ENCODE measurements at places on chromosomes 4 and X.

DNA sequence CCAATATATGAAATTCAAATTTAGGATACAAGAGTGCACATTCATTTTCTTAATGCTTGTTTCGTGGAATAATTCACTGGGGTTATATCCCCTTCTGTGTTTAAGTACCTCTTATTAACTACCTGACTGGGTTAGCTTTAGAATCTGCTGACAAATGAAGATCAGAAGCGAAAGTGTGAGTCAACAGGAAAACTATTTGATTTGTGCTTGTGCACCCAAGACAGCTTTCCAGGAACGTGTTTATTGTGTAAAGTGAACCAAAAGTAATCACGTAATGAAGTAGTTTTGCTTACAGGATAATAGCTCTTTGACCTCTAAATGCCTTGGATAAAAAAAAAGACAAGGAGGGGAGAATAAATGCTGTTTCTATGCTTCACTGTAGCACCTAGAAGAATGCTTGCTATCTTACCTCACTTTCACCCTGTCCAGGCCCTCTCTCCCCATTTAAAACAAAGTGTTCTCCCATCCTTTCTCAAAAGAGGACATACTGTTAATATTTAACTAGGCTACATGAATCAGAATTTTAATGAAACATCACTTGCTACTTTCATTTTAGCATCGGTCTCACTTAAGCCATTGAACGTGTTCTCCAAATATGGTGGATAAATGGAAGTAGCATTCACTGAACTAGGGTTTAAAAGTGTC, 141.9 kb downstream of the THOC2 start:
- DNase-seq = no peak

- DNase-seq = no peak
These were observed 113.8 kb upstream of the WDR17 start for GRCh38 chr4:175951794-175952193.

DNA sequence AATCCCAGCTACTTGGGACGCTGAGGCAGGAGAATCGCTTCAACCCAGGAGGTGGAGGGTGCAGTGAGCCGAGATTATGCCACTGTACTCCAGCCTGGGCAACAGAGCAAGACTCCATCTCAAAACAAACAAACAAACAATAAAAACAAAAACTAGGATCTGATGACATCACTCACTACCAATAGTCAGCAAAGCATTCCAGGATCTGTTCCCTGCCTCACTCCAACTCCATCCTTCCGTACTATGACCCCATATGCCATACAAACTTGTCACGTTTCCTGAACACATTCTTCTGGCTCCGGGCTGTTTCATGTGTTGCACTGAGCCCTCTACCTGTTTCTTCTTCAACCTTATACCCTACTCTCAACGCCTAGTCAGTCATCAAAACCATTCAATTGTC, 47.3 kb downstream of the RBM47 start:
- DNase-seq = no peak

DNA sequence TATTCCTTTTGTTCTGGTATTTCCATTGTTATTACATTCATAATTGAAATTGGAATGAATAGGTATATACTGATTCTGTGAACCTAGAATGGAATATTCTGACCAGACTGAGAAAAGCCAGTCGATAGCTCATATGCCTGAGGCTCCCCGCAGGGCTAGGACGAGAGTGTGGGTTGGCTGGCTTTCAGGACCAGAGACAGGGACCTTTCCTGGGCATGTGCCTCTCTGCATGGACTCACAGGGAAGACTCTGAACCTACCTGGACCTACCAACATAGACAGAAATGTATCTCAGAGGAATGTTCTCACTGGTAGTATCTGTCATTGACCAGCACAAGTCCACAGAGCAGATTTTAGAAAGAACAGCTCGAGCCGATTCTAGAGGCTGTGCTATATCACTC, 214.6 kb downstream of the FRMPD4 start:
- no peak for DNase-seq

- DNase-seq = no peak
These were observed 122.2 kb downstream of the CBR4 start for GRCh38 chr4:168887809-168888208.

DNA sequence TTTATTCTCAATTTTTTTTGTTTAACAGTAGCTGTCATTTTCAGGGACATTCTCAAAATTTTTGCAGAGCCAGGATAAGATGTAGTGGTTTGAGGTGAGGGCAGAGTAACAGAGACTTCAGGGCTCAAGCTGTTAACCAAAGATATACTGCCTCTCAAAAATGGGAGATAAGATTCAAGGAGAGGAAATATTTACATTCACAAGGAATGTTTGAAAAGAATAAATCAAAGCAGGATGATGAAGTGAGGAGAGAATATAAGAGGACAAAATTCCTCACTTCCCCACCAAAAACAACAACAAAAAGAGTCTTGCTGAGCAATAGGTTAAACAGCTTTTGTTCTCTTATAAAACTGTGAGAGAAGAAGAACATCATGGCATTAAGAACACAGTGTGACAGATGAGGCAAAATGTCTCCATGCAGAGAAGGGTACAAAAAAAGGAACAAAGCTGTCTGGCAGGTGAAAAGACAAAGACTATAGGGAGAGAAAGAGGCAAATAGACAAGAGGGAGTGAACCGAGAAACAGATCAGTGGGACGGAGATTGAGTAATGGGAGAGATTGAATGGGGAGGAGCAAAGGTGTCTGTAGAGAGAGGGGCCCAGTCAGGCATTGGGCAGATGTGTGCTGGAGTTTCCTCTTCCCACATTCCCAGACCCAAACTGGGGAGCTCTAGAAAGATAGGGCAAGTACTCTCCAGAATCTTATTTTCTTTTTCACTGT, 106.1 kb upstream of the TMEM150C start:
- DNase-seq = no peak

DNA sequence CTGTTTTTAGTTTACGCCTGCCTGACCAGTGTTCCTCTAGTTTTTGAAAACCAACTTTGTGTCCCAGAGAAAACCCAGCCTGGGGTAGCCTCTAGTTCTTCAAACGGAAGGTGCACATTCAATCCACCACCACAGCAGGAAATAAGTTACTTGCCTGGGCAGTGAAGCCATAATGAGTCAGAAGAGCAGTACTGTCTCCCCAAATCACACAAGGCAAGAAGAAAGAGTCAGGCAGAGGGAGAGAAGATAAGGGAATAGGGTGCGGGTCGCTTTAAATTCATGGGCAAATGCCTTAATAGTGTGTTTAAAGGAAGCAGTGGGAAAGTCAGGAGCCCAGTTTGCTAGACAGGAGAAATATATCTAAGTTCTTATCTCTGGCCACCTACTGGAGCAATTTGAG, 333.8 kb upstream of the GRIA3 start:
- DNase-seq = no peak

DNA sequence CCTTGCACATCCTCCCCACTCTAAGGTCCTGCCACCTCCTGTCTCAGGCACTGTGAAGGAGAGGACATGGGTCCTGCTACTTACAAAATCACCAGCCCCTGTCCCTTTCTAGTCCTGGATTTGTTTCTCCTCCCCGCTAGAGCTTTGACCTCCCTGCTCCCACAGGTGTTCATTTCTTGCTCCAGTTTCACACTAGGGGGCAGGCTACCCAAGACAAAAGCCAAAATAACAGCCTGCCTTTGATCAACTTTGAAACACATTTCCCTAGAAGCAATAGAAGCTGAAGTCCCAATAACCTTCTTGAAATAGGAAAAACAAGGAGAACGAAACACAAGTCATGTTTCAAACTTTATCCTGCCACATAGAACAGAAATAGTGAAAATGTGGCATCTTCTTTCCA, 164.4 kb downstream of the QDPR start:
- DNase-seq = no peak

DNA sequence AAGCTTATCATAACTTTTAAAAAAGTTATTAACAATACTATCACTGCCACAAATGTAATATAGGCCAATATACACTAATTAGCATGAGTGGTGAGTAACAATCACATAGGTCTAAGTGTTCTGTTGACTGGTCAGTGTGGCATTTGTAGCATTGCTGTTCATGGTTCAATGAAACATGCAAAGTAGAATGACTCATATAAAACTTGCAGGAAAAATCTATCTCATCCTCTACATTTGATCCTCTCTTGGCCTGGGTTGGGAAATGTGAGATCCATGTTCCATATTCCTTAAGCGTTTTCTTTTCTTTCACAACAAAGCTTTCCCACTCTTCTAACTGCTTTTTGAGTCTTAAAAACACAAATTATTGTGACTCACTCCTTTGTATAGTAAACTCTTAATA, 1418.7 kb downstream of the FSTL5 start:
- no peak for DNase-seq

GRCh38 chr4:183968502-183968901, 63.4 kb downstream of the STOX2 start:
- DNase-seq = no peak

DNA sequence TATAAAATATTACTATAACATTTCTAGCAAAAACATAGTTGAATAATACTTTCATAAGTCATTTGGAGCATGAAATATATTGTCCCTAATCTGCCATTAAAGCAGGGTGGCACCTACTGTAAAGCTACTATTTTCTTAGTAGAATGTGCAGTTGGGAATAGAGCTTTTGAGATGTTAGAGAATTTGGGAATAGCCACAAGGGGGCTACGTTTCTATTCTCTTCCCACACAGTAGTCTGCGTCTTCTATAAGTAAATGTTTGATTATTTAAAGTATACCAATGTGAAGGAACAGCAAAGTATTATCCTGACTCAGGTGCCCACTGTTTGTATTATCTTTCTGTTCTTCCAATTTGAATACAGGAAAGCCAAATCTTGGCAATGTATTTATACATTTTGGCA, 323.2 kb upstream of the GIMD1 start:
- no peak for DNase-seq

GRCh38 chr4:6889736-6890324, 19.8 kb upstream of the TBC1D14 start:
- DNase-seq = no peak

GRCh38 chr4:1595789-1596325, 88.3 kb downstream of the FAM53A start:
- DNase-seq = no peak

- DNase-seq = no peak
These were observed 9.8 kb downstream of the SMIM9 start for GRCh38 chrX:154824638-154825037.

GRCh38 chr4:142686081-142686480, 160.0 kb downstream of the INPP4B start:
- no peak for DNase-seq

DNA sequence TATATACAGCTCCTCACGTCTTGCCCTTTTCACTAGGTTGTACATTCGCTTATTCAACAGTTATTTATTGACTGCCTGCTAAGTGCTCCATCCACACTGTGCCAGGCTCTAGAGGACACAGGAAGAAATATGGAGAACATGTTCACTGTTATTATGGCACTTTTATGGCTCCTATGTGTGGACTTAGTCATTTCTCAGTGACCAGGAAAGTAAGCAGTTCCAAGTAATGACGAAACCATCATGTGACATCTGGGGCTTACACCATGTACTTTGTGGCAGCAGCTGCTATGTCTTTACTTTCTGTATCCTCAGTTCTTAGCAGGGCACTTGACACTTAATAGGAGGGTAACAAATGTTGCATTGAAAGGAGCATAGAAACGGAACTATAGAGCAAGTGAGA, 278.0 kb downstream of the ANK2 start:
- DNase-seq = no peak

GRCh38 chr4:130542953-130543352, 1447.0 kb downstream of the C4orf33 start:
- DNase-seq = no peak

DNA sequence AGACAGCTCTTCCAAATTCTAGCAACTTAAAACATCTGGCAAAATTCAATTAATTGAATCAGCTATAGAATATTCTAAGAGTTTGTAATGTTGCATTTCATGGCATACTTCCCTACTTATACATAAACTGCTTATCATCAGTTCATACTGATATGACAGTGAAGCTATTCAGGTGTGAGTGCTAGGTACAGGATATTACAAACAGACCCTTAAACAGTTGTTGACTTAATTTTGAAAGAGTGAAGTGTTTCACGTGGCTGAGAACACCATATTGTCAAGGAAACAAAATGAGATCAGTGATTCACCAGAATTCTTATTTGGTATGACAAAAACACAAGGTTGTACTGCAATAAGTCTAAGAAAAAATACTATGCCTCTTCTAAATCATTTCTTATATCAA, 27.4 kb downstream of the CENPU start:
- no peak for DNase-seq

DNA sequence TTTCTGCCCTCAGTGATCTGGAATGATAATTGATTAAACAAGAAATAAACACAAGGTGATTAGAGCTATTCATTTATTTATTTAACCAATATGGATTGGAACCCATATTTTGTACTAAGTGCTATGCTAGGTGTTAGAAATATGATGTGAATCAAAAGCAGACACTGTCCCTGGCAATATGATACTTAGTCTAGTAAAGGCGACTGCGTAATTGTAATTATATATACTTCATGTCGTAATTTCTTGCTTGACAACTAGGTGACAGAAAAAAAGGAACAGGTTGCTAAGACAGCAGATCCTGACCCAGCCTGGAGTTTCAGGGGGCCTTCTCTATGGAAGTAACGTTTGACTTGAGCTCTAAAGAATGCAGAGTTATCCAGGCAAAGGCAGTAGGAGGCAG, 236.5 kb upstream of the F9 start:
- DNase-seq = no peak

- no peak for DNase-seq
These were observed 164.8 kb downstream of the CHM start for GRCh38 chrX:85882601-85883000.

DNA sequence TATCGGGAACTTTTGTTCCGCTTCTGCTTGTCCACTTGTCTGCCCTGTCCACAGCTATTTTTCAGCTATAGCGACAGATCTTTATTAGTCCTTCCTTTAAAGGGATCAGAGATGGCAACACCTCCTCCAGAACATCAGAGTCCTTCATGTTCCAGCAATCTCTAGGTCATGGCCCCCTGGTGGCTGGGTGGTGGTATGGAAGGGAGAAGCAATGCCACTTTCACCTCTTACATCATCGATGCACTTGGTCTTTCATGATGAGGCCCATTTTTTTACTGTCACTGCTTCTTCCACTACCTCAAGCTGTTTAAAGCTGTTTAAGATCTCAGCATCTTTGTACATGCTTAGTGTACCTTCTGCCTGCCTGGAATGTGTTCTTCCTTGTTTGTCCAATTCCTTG, 106.7 kb downstream of the ARHGAP6 start:
- DNase-seq = no peak

Data from iPS DF 19.7 (cell line).